ENCODE measurements at places on chromosomes 2 and 18.

DNA sequence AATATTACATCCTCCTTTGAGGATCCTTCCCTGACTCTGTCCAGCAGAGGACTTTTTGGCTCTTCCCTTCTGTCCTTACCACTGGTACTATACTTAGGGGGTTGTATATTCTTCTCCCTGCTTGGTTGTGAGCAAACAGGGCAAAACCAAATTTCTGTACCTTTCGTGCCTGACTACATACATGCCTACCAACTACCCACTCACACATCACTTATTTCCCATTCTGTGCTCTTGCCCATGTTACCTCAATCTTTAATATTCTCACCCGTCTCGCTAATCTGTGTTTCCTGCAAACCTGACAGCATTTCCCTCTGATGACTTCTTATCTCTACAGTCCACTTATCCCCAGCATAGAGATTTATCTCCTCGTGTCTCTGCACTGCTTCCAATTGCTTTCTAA is 58.6 kb downstream of the FTCDNL1 start:
- DNase-seq: no peak

- DNase-seq: no peak
These were observed 20.8 kb downstream of the SP140L start for GRCh38 chr2:230347659-230348305.

DNA sequence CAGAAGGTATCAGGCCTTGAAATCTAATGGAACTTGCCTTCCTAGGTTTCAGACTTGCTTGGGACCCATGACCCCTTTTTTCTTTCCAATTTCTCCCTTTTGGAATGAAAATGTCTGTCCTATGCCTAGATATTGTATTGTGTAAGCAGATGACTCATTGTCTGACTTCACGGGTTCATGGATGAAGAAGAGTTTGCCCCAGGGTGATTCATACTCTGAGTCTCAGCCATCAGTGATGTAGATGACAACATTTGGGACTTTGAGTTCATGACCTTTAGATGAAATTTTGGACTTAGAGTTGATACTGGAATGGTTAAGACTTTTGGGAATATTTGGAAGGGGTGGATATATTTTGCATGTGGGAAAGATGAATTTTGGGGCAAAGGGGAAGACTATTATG is 11.2 kb upstream of the SCYGR5 start:
- DNase-seq: no peak

GRCh38 chr2:119646149-119646548 is 32.9 kb upstream of the TMEM177 start:
- no peak for DNase-seq

DNA sequence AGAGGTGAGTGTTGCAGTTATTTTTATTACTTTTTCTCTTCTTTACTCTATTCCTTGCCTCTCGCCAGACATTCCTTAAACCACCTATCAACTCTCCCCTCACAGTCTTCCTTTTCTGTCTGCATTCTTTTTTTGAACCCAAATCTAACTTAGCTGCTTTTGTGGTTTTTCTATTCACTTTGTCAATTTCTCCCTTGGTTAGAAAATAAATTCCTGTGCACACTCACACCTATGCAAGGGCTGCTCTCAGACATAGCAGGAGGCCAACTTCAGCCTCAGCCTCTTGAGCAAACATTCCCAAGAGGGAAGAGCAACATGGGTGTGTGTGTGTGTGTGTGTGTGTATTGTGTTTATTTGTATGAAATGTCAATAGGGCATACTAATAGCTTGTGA is 808.6 kb downstream of the RNF144A start:
- no peak for DNase-seq

GRCh38 chr2:235501673-235502031 is 7.8 kb downstream of the AGAP1 start:
- no peak for DNase-seq

- DNase-seq: no peak
These were observed 532.2 kb downstream of the RIT2 start for GRCh38 chr18:42583283-42583731.

GRCh38 chr2:129828792-129829191 is 150.7 kb upstream of the RAB6C start:
- no peak for DNase-seq

DNA sequence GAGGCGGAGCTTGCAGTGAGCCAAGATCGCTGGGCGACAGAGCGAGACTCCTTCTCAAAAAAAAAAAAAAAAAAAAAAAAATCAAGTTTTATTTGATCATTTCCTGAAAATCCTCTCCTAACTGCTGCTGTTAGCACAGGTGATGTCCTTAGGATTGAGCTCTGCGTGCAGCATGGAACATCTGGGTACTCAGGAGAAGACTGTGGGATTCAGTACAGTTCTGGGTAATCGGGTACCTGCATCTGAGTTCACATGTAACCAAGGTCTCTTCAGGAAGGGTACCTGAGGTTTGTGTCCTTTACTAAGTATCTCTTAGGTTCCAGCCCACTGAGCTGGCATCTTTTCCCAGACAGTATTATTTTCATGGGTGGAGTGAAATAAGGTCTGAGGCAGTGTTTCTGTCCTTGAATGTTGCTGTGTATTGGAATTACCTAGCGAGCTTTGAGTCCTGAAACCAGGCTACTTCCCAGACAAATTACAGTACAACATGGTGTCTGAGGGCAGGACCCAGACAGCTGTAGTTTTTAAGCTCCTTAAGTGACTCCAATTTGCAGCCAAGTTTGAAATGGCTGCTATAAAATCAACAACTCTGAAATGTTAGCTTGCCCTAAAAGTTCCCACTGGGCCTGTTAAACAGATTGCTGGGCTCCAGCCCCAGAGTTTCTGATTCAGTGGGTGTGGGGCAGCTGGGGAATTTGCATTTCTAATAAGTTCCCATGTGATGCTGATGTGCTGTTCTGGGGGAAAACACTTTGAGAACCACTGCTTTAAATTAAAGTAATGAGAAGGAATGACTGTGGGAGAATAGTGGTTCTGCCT is 120.5 kb downstream of the PMAIP1 start:
- no peak for DNase-seq

DNA sequence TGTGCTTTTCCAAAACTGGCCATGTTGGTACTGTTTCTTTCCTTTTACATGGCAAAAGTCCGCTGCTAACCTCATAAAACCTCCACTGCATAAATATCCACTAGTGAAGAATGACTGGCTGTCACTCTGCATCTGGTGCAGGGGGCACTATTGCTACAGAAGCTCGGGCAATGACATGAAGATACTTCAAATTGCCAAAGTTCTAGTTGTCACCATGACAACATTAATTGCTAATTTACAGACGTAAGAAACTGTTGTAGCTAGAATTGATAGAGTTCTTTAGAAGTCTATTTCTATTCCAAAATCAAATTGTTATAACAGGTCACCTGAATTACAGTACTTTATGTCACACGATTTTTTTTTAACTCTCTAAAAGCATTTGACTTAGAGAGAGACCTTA is 845 bp downstream of the CFAP210 start:
- no peak for DNase-seq

DNA sequence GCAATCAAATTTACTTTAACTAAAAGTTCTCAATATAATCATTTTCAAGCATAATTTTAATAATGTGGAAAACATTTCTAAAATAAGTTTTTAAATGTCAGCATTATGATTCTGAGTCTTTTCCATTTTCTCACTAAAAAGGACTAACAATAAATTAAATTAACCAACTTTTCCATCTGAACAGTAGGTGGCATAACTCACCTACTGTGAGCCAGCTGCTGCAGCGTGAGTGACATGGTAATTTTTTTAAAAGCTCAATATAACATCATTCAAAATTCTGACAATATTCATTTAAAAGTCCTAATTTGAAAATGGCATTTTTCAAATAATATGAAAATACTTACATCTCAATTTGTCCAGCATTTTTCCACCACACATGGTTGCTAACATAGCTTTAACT is 66.5 kb downstream of the DTNB start:
- no peak for DNase-seq

DNA sequence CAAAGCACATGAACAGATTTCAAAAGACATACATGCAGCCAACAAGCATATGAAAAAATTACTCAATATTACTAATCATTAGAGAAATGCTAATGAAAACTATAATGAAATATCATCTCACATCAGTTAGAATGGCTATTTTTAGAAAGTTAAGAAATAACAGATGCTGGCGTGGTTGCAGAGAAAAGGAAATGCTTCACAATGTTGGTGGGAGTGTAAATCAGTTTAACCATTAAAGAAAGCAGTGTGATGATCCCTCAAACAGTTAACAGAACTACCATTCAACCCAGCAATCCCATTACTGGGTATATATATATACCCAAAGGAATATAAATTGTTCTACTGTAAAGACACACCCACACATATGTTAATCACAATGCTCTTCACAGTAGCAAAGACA is 117.7 kb upstream of the SETBP1 start:
- DNase-seq: no peak

- no peak for DNase-seq
These were observed 25.4 kb downstream of the NOP58 start for GRCh38 chr2:202290970-202291369.

DNA sequence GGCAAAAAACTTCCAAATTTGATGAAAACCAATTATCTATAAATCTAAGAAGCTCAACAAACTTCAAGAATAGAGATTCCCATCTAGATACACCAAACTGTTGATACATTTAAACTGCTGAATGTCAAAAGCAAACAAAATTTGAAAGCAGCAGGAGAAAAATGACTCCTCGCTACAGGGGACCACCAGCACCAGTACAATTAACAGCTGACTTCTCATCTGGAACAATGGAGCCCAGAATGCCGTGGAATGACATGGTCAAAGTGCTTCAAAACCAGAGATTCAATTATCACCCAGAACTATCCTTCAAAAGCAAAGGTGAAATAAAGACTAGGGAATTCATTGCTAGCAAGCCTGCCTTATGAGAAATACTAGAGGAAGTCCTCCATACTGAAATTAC is 11.6 kb downstream of the SRSF7 start:
- no peak for DNase-seq

DNA sequence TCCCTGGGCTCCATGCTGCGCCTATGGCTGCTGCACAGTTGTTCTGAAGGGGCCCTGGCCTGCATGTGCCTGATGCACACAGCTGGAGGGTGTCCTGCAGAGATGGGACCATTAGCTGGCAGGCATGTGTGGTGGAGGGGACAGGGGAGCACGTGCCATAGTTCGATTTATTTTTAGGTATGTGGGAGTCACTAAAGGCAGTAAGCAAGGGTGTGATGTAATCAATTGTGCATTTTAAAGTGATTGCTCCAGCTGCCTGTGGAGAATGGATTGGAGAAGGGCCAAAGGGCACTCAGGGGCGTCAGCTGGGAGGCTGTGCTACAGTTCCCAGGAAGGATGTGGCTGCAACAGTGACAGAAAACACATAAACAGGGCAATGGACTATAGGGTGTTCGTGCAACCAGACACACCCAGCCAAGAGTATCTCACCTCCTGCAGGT is 205.1 kb downstream of the ARL4C start:
- no peak for DNase-seq

GRCh38 chr2:17124575-17125318 is 393.5 kb downstream of the RAD51AP2 start:
- no peak for DNase-seq

DNA sequence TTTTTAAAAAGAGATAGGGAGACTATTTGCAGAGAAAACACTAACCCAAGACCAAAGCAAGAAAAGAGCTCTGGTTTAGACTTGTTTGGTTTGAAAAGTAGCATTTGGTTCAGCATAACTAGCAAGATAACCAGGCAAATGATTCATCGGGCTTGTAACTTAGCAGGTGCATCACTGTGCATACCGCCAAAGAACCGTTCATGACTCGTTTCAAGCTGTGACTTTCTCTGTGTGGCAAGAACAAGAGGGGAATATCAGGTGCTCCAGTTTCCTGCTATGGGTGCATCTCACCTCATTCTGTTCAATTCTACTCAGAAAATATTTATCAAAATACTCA is 244.9 kb downstream of the ETAA1 start:
- no peak for DNase-seq

GRCh38 chr2:172403402-172403801 is 24.0 kb upstream of the ITGA6 start:
- DNase-seq: no peak
